ENCODE measurements at places on chromosomes 4 and X.

DNA sequence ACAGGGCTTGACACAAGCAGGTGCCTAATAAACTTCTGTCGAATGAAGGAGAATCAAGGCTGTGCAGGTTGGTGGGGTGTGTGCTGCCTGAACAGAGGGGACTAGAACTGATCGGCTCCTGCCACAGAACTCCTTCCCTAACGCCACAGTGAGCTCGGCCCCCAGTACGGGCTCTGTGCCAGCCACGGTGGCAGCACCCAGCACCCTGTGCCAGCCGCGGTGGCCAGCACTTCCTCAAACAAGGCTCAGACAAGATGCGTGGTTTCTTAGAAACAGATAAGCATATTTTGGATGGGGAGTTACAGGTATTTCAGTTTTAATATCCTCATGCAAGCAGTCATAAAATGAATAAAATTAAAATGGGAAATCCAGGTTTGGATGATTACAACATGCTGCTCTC is 26.0 kb upstream of the C4orf50 start:
- DNase-seq = no peak

DNA sequence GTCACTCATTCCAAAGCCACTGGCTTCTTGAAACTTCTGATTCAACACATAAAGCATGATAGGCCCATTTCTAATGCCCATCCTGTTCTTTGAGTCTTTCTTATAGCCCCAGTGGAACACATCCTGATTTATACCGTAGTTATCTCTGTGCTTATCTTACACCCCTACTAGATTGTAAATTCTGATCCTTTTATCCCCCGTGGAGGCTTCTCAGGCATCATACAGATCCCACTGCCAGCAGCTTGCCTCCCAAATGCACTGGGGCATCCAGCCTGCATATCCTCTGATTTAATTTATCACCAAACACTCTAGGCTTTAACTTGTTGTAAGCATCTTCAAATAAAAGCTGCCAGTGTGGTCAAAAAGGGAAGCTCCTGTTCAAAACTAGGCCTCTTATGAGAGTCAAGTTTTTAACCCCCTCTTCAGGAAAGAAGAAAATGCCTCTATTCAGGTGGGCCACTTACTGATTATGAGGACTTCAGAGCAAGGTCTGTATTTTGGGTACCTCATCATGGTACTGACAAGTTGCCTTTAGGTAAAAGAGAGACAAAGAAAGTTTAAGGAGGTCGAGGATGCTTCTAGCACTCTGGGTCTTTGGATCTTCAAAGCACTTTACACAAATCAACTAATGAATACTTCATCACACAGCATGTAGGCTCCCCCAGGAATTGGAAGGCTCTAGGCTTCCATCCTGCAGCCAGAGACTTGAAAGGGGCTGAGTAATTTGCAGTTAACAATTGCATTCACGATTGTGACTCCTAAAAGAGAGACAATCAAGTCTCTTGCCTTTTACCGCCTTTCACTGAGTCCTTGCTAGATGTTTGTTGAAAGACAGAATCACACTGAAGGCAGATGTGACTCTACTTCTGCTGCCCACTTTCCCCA is 95.8 kb upstream of the LDB2 start:
- no peak for DNase-seq

DNA sequence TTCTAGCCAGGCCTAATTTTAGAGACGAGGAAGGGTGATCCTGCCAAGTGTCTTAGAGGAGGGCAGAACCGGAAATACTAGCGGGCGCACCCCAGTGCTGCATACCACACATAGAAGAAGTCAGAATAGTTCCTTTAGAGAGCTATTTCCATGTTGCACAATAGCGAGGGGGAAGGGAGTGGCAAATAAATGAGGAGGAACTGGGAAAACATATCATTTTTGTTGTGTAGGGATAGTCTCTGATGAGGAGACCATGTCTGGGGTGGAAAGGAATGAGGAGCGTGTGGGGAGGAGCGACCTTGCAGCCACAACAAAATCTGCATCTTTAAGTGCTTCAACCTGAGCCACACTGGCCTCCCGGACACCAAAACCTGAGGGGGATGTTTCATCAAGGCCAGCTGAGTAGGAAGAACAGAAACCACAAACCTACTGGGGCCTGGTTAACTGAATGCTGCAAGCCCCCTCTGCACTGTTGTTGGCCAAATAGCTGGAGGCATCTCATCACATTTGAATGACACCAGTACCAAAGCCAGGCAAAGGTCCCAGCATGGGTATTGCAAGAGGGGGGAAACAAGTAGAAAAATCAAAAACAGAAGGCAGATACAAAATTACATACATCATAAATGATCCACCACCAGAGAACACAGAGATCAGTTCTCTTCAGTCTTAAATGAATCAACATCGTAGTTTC is 26.7 kb upstream of the C1QTNF7 start:
- no peak for DNase-seq

GRCh38 chrX:111521169-111521568 is 9.7 kb downstream of the SERTM2 start:
- DNase-seq = no peak

DNA sequence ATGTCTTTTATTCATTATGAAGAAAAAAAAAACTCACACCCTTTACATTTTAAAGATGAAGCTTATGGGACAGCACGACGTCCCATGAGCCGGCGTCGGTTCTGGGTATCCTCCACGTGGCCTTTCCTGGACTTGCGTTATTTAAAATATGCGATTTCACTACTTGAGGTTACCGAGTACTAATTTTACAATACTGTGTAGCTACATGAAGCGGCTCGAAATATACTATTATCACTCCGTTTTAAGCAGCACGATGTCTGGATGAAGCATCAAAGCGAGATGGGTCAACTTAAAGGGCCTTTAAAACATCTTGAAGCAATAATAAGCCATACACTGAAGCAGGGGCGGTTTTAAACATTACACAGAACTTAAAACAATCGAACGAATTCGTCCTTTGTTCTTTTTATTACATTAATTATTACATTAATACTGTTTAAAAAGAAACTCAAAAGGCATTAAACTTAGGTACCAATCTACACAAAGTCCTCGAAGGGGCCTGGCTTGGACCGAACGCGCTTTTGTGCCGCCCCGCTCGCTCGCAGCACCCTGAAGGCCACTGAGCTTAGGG is 1.4 kb upstream of the KLF3 start:
- no peak for DNase-seq

All from cerebellum (tissue), 4 donors.